ENCODE measurements at places on chromosomes 4 and X. TPM values are rescaled to one million over a fixed set of nuclear protein-coding genes. Genes with fewer than 3 reads are reported as not detected.

SPANXC gene
- polyA plus RNA-seq, result not detected

CDS1 gene
- polyA plus RNA-seq, result 0.13 TPM

MAGEA9 gene
- not detected for polyA plus RNA-seq

HPGD gene
- polyA plus RNA-seq, result 0.17 TPM

CRLF2 gene
- not detected for polyA plus RNA-seq

DDX53 gene
- polyA plus RNA-seq, result not detected

MAGEB17 gene
- 0.08 TPM for polyA plus RNA-seq

KIAA1210 gene
- not detected for polyA plus RNA-seq

TFDP3 gene
- polyA plus RNA-seq, result not detected

MAGEA1 gene
- polyA plus RNA-seq, result not detected

Data from CD14-positive monocyte (primary cell).